Neural progenitor cell (in vitro differentiated cells): ENCODE measurements at places on chromosomes 7 and 10. TPM values are rescaled to one million over a fixed set of nuclear protein-coding genes. Genes with fewer than 3 reads are reported as not detected.

The NUTM2E gene
- total RNA-seq: 0.07 and 0.09 TPM in 2 replicates

DNA sequence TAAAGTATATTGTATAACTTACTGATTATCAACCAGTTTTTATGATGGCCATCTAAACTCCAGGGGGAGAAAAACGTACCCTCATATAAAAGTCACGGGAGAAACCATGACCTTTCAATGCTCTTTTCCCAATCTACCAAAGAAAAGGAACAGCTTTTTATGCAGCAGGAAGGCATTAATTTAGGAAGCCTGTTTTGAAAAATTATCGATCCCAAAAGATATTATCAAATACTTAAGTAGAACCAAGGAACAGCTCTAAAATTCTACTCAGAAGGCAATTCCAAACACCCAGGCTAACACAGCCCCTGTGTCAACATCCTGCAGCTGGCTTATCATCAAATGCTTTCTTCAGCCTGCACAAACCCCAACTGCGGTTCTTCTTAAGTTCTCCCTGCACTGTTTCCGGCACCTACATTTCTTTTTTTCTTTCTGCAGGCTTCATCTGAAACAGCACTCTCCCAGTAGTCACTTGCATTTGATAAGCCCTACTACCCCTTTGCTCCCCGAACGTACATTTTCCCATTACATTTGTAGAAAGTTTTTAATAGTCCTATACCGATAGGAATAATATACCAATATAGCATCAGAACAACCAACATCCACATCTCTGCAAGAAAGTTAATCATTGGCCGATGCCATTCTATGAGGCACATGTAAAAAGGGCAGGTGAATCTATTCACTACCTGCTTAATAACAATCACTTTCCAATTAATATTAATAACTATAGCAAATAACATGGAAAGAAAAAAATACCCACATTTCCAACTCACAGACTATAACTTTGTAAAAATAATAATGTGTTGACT lies 47.9 kb downstream of the PIP4K2A start:
- H3K4me1 ChIP-seq: peaks cover 5% of the 10 kb centered on the region
- no peaks in the 10 kb centered on the region for H3K36me3 ChIP-seq
- DNase-seq: no peak
- H3K27ac ChIP-seq: no peak overlapping the region
- H3K4me3 ChIP-seq: no peak overlapping the region

The PPP1R3C gene
- total RNA-seq: 6.4 and 6.6 TPM in 2 replicates

DNA sequence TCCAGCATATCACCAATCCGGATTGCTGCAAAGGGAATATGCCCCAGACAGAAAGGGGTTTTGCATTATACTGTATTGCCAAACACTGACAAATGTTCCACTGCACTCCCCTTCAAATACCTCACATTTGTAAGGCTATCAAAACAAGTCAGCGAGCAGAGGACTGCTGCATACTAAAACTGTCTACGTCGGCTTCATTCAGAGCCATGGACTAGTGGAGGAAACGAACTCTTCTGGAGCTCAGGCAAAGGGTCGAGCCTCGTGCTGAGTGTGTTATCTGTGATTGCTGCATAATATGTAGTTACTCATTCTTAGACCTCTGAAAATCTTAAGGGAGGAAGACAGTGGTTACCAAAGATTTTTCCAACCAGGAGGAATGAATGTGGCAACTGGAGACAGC lies 200.2 kb downstream of the DYNC1I1 start:
- no peaks in the 10 kb centered on the region for H3K27me3 ChIP-seq
- H3K4me1 ChIP-seq: no peaks in the 10 kb centered on the region
- DNase-seq: no peak

DNA sequence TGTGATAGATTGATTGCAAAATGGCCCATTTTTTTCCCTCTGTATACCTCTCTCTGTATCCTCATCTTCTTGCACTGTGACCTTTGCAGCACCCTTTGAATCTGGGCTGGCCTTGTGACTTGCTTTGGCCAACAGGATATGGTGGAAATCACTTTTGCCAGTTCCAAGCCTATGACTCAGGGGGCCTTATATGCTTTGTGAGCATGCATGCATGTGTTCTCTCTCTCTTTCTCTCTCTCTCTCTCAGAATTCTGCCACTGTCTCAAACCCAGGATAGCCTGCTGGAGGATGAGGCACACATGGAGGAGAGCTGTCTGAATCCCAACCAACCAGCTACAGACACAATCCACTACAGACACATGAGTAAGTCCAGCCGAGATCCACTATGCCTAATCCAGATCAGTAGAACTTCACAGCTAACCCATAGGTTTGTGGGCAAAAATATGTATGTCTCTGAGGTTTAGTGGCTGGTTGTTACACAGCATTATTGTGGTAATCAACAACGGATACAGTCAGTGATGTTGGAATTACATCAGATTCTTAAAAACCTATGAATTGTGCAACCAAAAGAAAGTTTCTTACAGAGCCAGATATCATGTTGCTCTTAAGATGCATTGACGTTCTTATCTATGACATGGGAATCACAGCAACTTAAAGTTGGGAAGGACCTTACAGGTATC lies 41.8 kb upstream of the ABCB4 start:
- H3K27ac ChIP-seq: no peak overlapping the region
- peaks cover 5% of the 10 kb centered on the region for H3K4me1 ChIP-seq
- no peaks in the 10 kb centered on the region for H3K27me3 ChIP-seq
- H3K4me3 ChIP-seq: no peak overlapping the region
- H3K36me3 ChIP-seq: no peaks in the 10 kb centered on the region

- no peak overlapping the region for H3K4me3 ChIP-seq
- H3K4me1 ChIP-seq: no peaks in the 10 kb centered on the region
- DNase-seq: no peak
- H3K27me3 ChIP-seq: no peaks in the 10 kb centered on the region
Observed at GRCh38 chr7:52482076-52482475, 553.4 kb upstream of the POM121L12 start.

DNA sequence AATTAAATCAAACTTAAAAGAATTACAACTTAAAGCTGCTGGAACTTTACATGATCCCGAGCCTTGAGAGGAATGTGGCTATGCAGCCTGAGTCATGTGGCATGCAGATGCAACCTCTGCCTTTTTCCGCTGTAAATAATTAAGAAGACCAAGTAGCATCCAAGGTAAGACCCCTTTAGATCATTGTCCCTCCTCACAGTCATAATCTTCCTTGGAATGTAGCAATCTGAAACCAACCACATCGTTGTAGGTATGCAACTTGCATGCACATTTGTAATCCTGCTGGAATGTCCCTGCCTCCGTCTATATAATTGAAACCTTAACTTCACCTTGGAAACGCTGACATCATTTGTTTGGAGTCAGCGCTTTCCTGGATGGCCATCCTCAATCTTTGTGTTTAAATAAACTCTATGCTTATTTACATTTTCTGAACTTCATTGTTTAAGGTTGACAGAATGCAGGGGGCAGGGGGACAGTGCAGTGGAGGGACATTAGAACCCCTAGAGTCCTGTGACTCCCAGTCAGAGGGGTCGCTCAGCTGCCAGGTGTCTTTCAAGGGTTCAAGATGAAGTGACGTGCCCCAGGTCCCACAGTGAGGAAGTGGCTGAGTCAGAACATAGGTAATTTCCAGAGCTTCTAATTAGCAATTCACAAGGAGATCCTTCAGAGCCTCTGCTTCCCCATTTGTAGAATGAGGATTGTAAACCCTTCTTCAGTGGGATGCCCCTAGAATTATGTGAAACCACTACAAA lies 110.7 kb downstream of the RALA start:
- peaks cover 9% of the 10 kb centered on the region for H3K4me1 ChIP-seq
- peaks cover 7% of the 10 kb centered on the region for H3K27me3 ChIP-seq
- H3K4me3 ChIP-seq: peak overlapping the region; percentile 52
- DNase-seq: peak; percentile 66
- no peaks in the 10 kb centered on the region for H3K36me3 ChIP-seq
- peak overlapping the region; percentile 1 for H3K27ac ChIP-seq

The PHYHIPL gene
- total RNA-seq: 0.37 and 0.52 TPM in 2 replicates
